ENCODE measurements at places on chromosomes 3 and 15.

GRCh38 chr3:120094776-120095225 lies 554 bp upstream of the GSK3B start:
- peak; percentile 99 for DNase-seq

DNA sequence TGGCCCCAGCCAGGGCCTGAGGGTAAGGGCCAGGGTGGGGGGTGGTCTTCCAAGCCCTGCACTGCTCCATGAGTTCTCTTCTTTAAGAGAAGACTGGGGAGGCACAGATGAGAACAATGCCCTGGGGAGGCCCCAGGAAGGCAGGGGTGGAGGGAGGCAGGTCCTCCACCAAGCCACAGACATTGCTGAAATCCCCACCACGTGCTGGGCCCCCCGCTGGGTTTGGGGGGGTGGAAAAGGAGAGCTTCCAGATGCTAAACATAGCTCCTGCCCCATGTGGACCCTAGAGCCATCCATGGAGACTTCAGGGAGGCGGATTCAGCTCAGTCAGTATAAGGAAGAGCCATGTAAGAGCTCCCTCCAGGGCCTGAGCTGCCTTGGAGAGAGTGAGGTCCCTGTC lies 157.8 kb upstream of the LINGO1 start:
- DNase-seq, result no peak

- DNase-seq, result no peak
Measured at GRCh38 chr3:71107926-71108325, 475.6 kb downstream of the FOXP1 start.

- no peak for DNase-seq
Measured at GRCh38 chr15:29528276-29528675, 258.7 kb upstream of the NSMCE3 start.

DNA sequence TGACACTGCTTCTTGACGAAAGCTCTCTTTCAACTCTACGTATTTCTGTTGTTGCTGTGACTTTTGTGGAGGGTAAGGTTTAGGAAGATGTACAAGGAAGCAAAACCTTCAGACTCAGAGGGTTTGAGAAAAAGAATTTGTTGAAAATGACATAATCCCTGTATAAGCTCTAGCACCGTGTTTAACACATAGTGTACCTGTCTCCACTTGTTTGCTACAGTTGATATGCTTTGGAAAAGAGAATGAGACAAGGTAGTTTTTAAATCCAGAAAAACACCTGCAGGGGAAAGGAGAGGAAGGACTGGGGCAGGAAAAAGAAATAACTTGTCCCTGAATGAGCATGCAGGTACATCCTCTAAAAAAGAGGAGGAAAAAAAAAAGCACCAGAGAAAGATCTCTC lies 29.6 kb upstream of the CP start:
- no peak for DNase-seq

DNA sequence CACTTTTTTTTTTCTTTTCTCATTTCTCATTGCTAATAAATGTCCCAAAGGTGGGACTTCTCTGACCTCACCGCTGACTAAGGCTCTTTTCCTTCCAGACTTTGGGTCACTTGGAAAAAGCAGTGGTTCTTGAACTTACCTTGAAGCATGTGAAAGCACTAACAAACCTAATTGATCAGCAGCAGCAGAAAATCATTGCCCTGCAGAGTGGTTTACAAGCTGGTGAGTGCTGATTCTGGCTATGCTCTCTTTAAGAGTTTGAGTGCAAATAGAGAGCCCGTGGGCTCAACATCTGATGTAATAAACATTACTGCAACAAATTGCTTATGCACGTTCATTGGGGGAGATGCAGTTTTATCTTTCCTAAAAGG lies 2.0 kb downstream of the BHLHE40 start:
- no peak for DNase-seq

GRCh38 chr3:195203606-195204005 lies 67.4 kb downstream of the XXYLT1 start:
- DNase-seq, result no peak

DNA sequence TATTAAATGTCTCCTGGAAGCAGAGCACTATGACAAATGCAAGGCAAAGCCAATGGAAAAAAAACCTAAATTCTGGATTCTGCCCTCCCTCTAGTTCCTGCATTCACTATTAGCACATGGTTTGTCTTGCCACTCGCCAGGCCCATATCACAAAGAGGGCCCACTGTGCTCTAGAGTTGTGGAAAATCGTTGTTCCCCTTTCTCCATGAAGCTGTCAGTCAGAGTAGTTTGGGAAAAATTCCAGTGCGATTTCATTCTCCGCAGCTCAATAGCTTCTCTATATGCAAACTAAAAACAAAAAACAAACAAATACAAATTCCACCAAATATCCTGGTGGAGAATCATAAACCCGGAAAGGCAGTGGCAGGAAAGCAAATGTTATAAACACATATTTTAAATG lies 77.3 kb downstream of the RORA start:
- no peak for DNase-seq

GRCh38 chr3:98657457-98657856 lies 64.0 kb upstream of the CPOX start:
- DNase-seq, result no peak

DNA sequence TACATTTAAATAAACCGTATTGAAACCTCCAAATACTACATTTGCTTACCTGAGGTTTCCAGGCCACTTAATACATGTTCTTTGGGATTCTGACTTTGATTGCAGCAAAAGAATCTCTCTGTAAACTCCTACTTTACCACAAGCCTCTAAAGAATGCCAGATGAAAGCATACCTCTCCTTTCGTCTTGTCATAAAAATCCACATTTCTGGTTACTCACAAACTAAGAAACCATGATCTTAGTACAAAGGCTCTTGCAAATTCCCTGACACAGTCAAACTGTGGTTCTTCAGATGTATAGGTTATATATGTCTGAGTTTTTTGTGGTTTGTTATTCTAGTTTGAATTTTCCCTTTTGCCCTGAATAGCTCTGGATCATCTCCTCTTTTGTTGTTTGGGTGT lies 188.4 kb downstream of the RAP2B start:
- no peak for DNase-seq

DNA sequence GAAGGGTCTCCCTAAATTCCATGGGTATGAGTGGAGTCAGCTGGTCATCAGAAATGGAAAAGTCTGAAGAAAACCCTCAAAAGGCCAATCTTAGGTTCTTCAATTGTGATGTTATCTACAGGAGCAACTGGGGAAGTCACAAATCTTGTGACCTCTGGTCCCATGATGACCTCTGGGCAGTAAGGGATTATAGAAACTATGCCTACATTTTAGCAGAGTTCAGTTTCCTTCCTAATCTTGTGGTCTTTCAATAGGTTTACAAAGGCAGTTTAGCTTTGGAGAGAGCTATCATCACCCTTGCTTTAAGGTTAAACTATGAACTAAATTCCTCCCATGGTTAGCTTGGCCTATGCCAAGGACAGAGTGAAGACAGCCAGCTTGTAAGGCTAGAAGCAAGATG lies 225.1 kb downstream of the DPH6 start:
- DNase-seq, result no peak

DNA sequence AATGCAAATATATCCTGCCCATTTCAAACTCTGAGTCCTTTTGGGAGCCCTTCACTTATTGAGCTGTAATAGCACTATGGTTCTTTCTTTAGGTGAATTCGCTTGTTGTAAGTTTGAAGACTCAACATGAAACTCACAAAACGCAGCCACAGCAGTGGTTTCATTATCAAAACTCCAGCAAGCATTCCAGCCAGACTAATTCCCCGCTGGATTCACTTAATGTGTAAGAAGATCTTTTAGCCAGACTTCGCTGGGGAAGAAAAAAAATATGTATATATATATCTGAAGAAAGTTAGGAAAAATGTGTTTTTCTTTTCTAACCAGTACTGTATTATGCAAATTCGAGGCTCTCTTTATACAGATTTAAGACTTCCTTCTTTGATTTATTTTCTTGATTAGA lies 241.1 kb downstream of the WNT5A start:
- no peak for DNase-seq

GRCh38 chr3:103048068-103048722 lies 613.4 kb downstream of the ZPLD1 start:
- no peak for DNase-seq

- DNase-seq, result no peak
Measured at GRCh38 chr15:66951531-66952320, 113.7 kb upstream of the SMAD3 start.

DNA sequence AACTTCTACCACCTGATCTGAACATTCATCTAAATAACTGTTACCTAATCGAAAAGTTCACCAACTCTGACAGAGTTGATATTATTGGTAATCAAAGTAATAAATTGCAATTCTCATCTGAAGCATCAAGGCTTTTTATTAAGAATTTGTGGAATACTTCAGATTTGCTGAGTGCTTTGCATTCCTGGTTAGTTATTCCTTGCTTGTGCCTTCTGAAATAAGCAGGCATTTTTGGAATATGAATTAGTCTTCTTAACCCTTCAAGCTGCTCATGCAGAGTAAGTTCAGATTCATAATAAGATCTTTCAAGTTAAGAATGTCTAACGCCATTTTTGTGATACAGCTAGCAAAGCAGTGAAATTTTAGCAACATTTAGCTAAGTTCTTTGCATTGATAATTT lies 188.5 kb downstream of the ALCAM start:
- DNase-seq, result no peak

DNA sequence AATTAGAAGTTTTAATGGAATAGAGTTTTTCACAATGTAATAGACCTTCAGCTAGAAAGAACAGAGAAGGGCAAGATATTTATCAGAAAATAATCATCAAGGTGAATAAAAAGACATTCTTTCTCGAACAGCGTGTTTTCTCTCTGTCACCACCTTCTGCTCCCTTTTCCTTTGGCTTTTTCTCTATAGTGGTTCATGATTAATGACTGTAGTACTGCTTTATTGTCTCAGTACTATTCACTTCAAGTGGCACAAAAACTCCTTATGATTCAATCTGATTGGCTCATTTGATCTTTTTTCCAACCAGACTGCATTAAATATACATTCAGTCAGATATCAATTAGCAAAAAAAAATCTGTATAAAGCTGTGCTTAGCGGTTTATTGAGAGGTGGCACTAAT lies 516.0 kb downstream of the OTOL1 start:
- DNase-seq, result no peak

- no peak for DNase-seq
Measured at GRCh38 chr3:122322095-122323075, 2.7 kb upstream of the CSTA start.

- no peak for DNase-seq
Measured at GRCh38 chr3:111509308-111509707, 32.7 kb upstream of the CD96 start.

DNA sequence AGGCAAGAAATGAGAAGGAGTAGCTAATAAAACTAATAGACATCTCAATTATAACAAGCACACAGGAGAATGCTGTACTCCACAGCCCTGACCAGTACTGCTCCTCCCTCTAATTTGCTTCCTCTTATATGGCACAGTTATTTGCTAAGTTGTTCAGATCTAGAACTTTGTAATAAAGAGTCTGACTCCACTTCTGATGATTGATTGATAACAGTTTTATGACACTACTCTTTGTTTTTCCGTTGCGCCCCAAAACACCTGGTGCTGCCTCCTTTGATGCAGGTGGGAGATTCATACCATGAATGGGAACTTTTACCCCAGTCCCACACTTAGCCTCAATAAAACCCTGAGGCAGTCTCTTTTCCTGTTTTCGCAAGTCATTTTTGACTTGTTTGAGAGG lies 777.7 kb downstream of the GBE1 start:
- DNase-seq, result no peak
